ENCODE measurements at places on chromosomes 1 and 21. TPM values are rescaled to one million over a fixed set of nuclear protein-coding genes. Genes with fewer than 3 reads are reported as not detected.

Gene TEDDM1
- not detected for total RNA-seq

Gene MATN1
- total RNA-seq, result 0.50 TPM

Gene SH2D2A
- 282 TPM for total RNA-seq

Gene CLCA1
- total RNA-seq, result not detected

Gene AADACL3
- total RNA-seq, result not detected

Data from activated CD4-positive, alpha-beta T cell treated with anti-CD3 and anti-CD28 coated beads, Interleukin-2, amount 10 ng/mL, durations not matched to agents 24 days and 14 days (primary cell).